Uterus (tissue), 4 donors: ENCODE measurements at places on chromosomes 2 and 18. TPM values are rescaled to one million over a fixed set of nuclear protein-coding genes. Genes with fewer than 3 reads are reported as not detected.

DNA sequence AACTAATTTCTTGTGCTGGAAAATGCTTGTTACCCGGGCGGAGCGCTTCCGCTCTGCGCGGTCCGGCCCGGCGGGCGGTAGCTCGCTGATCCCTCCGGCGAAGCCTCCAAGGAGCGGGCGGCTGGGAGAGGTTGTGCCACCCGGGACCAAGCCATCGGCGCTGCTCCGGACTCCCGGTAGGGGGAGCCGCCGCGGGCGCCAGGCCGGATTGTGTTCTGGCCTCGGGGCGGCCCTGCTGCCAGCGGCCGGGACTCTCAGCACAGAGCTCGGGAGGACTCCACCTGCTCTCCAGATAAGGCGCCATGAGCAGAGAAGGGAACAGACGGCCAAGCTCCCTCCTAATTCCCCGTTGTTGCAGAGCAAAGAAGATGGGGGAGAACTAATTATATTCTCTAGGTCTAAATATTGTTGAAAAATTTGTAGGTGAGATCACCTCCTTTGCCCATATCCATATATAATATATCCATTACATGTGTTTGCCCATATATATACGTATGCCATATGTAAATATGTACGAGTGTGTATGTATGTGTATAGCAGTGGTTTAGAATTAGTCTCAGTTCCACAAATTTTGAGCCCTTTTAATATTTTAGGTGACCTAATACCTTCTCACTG, 13.8 kb upstream of the SATB2 start:
- H3K4me3 ChIP-seq, result no peak overlapping the region
- peaks cover 56% of the 10 kb centered on the region for H3K27me3 ChIP-seq
- no peak overlapping the region for H3K27ac ChIP-seq
- peak; percentile 37 for DNase-seq

- no peak for DNase-seq
- H3K27me3 ChIP-seq, result no peaks in the 10 kb centered on the region
- H3K4me3 ChIP-seq, result no peak overlapping the region
- no peak overlapping the region for H3K27ac ChIP-seq
Observed at GRCh38 chr2:46471697-46472096, 7.7 kb upstream of the TMEM247 start.

DNA sequence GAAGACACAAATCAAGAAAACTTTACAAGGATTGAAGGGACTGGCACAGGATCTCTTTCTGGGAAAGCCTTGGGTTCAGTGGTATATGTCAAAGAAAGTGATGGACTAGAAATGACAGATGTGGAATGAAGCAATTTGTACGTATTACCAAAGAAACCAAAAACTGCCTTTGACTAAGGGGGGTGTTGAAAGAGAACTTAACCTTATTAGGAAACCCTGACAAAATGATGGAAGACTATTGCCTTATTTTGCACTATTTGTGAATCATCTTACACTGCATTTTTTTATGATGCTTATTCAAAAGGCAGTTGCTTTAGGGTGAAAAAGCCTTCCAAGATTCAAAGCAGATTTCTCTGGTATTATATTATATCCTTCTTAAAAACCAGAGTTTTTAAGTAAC, 4.0 kb downstream of the TSGA10 start:
- H3K4me3 ChIP-seq, result no peak overlapping the region
- no peaks in the 10 kb centered on the region for H3K27me3 ChIP-seq
- no peaks in the 10 kb centered on the region for H3K4me1 ChIP-seq
- no peaks in the 10 kb centered on the region for H3K36me3 ChIP-seq

The IL36B gene
- not detected for total RNA-seq

DNA sequence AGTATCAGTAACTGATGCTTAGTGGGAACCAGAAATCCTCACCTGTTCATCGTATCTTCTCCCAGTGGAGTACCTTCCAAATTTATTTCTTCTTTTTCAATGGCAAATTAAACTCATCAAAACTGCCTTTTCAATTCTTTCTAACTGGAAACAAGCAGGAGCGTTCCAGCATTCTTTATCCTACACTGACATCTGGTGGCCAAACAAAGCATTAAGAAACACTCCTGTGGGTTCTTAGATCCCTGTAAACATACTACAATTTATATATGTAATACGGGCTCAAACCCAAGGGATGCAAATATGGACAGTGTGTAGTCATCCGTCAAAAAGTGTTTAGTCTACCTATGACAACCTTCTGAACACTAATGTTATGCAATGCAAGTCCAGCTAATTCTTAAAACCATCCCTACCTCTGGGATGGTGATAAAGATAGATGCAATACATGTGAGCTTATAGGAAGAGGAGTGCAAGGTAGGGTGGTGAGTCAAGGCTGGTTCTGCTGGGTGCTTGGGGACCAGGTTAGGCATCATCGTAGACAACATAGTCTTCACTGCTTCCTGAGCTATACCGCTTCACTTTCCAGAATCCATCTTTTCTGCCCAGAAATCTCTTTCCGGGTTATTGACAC, 375.0 kb downstream of the CTNNA2 start:
- no peak overlapping the region for H3K27ac ChIP-seq
- no peaks in the 10 kb centered on the region for H3K27me3 ChIP-seq
- H3K4me1 ChIP-seq, result no peaks in the 10 kb centered on the region
- no peak overlapping the region for H3K4me3 ChIP-seq
- H3K36me3 ChIP-seq, result no peaks in the 10 kb centered on the region

The PAPOLG gene
- 7.7 TPM for total RNA-seq

The CCDC150 gene
- 0.29 TPM for total RNA-seq

- H3K27ac ChIP-seq, result no peak overlapping the region
- H3K27me3 ChIP-seq, result no peaks in the 10 kb centered on the region
- no peak for DNase-seq
- no peak overlapping the region for H3K4me3 ChIP-seq
- H3K36me3 ChIP-seq, result no peaks in the 10 kb centered on the region
- H3K4me1 ChIP-seq, result no peaks in the 10 kb centered on the region
Observed at GRCh38 chr2:116510117-116510671, 1304.3 kb upstream of the DDX18 start.

The DYNAP gene
- not detected for total RNA-seq

The EFR3B gene
- total RNA-seq, result 6.1 TPM

DNA sequence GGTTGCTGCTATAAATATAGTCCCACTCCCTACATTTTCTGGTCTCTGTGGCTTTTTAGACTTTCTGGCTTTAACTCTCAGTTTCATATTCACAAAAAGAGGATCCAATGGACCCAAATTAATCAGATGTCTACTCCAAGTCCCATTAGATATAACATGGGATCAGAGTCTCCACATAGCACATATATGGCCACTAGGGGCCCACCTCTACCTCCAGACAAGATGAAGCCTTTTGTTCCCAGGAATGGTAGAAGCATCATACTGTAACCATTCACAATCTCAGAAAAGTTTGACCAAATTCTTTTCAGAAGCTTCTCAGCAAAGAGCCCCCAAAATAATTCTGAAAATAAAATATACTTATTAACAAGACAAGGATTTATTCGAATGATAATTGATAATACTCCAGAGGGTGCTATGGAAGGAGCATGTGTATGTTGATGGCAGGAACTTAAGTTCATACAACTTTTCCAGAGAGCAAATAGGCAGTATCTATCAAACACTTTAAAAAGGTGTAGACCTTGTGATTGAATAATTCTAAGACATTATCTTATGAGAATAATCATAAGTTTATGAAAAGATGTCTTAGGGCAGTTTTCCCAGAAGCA, 382.3 kb upstream of the CRIM1 start:
- no peaks in the 10 kb centered on the region for H3K27me3 ChIP-seq
- no peaks in the 10 kb centered on the region for H3K36me3 ChIP-seq
- H3K27ac ChIP-seq, result no peak overlapping the region

DNA sequence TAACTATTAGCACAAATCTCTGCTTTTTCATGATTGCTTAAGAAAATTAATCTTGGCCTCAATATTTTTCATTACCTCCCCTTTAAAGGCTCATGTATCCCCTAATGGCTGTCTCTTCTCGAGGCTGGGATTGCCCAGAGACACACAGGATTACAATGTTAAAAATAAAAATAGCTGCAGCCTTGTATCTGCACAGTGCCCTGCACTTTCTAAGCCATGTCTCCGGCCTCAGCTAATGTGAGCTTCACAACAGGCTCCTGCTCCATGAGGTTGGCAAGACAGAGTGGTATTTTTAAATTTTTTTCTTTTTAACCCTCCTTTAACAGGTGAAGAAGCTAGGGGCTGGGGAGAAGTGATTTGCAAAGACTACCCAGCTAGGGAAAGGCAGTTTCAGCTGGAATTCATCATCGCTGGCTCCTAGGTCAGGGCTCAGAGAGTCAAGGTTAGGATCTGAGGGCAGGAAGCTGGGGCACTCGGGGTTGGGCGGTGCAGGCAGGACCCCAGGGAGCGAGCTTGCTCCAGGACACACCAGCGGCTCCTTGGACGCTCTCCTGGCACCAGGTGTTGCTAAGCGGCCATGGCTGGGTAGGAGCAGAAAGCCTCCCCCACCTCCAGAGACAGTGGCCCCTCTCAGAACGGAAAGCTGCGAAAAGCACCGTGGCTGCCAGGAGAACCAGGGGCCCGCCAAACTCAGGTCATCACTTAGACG, 135.6 kb downstream of the SMAD2 start:
- no peaks in the 10 kb centered on the region for H3K4me1 ChIP-seq
- no peak overlapping the region for H3K4me3 ChIP-seq
- no peaks in the 10 kb centered on the region for H3K36me3 ChIP-seq
- H3K27me3 ChIP-seq, result no peaks in the 10 kb centered on the region
- no peak overlapping the region for H3K27ac ChIP-seq
- no peak for DNase-seq

DNA sequence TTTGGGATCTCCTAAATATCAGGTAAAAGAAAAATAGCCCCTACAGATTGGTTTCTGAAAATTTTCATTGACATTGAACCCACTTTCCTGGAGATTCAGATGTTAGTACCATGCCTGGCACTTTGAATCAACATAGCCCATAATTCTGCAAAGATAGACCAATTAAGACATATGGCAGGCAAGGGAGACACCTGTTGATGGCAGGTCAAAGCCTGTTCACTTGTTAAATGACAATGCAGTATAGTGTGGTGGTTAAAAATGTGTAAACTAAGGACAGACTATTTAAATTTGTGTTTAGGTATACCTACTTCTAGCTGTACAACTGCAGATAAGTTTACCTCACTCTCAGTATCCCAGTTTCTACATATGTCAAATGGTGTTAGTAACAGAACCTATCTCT, 178.1 kb upstream of the MMADHC start:
- H3K4me3 ChIP-seq, result no peak overlapping the region
- H3K36me3 ChIP-seq, result no peaks in the 10 kb centered on the region
- H3K27ac ChIP-seq, result no peak overlapping the region
- no peak for DNase-seq

DNA sequence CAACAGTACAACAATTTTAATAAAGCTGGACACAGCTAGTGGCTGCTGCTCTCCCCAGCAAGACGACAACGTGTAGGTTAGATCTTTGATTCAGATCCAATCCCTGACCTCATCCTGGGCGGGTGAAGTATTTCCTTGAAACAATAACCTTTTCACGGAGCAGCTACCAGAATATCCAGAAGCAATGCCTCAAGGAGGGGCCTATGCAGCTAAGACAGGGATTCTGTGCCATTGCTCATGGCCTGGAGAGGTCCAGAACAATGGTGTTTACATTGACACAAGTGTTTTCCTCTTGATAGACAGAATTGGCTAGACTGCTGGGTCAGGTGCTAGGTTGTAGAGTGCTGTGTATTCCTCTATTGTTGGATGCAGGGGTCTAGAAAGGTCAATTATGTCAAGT, 520.1 kb downstream of the BCL11A start:
- H3K27ac ChIP-seq, result no peak overlapping the region
- H3K36me3 ChIP-seq, result no peaks in the 10 kb centered on the region
- no peak for DNase-seq
- H3K27me3 ChIP-seq, result no peaks in the 10 kb centered on the region
- H3K4me1 ChIP-seq, result no peaks in the 10 kb centered on the region
- no peak overlapping the region for H3K4me3 ChIP-seq

The MERTK gene
- total RNA-seq, result 36.6 TPM

DNA sequence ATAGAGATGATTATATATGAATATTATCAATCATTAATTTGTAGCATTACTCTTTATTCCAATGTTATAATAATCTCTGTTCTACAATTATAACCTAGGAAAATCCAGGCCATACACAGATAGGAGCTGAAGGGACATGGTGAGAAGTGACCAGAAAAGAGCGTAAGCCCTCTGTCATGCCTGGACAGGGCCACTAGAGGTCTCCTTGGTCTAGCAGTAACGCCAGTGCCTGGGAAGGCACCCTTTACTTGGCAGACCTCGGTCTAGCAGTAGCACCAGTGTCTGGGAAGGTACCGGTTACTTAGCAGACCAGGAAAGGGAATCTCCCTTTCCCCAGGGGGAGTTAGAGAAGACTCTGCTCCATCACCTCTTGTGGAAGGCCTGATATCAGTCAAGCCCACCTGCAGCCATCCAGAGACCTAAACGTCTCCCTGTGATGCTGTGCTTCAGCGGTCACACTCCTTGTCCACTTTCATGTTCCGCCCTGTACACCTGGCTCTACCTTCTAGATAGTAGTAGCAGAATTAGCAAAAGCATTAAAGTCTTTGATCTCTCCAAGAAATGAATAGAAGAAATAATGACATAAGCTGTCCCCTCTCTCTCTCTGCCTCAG, 447.5 kb upstream of the FSIP2 start:
- no peak for DNase-seq
- H3K36me3 ChIP-seq, result no peaks in the 10 kb centered on the region
- H3K27ac ChIP-seq, result no peak overlapping the region
- H3K4me1 ChIP-seq, result no peaks in the 10 kb centered on the region
- H3K4me3 ChIP-seq, result no peak overlapping the region
- no peaks in the 10 kb centered on the region for H3K27me3 ChIP-seq

- no peak overlapping the region for H3K4me3 ChIP-seq
- no peak overlapping the region for H3K27ac ChIP-seq
- no peak for DNase-seq
- no peaks in the 10 kb centered on the region for H3K27me3 ChIP-seq
- H3K36me3 ChIP-seq, result no peaks in the 10 kb centered on the region
- H3K4me1 ChIP-seq, result no peaks in the 10 kb centered on the region
Observed at GRCh38 chr2:196075196-196075595, 6.6 kb upstream of the DNAH7 start.

The GCG gene
- total RNA-seq, result not detected

DNA sequence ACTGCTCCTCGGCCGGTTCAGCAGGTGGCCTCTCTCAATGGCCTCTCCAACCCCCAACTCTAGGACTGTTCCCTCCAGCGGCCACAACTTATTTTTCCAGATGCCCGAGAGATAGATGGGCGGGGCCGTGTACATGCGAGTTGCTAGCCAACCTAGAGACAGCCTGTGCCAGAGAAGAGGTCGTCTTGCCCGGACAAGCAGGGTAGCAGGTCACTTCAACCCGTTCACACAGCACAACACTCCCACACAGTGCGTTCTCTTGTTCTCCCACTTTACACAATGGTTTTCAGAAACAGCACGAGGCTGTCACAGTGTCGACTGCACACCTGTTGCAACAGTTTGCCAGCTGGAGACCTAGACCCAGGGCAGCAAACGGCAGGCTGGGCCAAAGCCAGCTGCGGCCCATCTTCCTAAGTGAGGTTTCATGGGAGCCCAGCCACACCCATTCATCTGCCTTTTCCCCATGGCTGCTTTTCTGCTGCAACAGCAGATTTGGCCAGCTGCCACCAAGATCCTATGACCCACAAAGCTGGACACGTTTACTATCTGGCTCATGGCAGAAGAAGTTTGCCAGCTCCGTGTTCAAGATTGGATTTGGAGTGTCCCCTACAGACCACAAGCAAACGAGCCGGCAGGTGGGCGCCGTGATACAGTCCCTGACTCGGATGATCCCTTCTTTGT, 7.3 kb upstream of the PRLH start:
- H3K4me1 ChIP-seq, result no peaks in the 10 kb centered on the region
- DNase-seq, result peak; percentile 92
- peak overlapping the region; percentile 49 for H3K27ac ChIP-seq
- no peaks in the 10 kb centered on the region for H3K27me3 ChIP-seq
- no peak overlapping the region for H3K4me3 ChIP-seq
